Omental fat pad (tissue), 4 donors: ENCODE measurements at places on chromosomes 11 and 22.

GRCh38 chr11:46918788-46919513 lies 601 bp upstream of the LRP4 start:
- DNase-seq: no peak

DNA sequence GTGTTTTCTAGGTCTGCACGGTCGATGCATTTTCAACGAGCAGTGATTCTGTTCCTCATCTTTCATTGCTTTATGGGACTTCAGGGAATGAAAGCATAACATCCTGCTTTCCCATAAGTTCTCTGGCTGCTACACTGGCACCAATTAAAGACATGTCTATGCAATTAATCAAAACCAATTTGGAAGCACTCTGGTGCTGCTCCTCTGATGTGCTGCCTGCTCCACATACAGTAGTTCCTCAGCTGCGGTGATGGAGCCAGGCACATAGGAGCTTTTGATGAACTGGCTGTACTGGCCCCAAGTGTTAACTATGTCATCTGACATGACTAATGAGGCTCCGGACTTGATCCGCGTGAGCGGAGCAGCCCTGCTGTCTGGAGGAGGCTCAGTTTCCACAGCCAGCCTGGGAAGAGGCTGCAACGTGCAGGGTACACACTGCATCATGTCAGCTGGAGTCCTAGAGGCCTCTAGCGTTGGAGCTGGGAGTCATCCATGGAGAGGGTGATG lies 29.8 kb downstream of the GVQW3 start:
- DNase-seq: no peak

GRCh38 chr22:39284142-39284980 lies 35.1 kb downstream of the RPL3 start:
- DNase-seq: no peak

GRCh38 chr11:134365011-134365925 lies 33.5 kb downstream of the GLB1L2 start:
- DNase-seq: no peak
